Muscle of back (tissue), 13 donors: ENCODE measurements at places on chromosomes 11 and 22. TPM values are rescaled to one million over a fixed set of nuclear protein-coding genes. Genes with fewer than 3 reads are reported as not detected.

DNA sequence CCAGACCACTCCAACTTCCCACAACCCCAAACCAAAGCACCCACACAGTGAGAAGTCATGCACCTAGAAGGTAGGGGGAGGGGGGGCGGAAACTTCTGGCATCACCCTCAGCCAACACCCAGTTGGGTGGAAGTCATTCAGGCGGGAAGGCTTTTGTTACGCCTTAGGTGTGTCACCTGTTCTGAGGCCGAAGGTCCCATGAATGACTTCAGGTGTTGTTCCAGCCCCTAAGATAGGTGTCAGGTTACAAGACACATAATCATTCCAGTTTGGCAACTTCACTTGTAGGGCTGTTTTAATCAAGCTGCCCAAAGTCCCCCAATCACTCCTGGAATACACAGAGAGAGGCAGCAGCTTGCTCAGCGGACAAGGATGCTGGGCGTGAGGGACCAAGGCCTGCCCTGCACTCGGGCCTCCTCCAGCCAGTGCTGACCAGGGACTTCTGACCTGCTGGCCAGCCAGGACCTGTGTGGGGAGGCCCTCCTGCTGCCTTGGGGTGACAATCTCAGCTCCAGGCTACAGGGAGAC is at the start of gene TMPRSS4:
TSS of gene TMPRSS4 (plus strand) at position 325 of the 528 bp plus-strand sequence. CDS start 225 bp downstream, outside the sequence.
- DNase-seq: no peak

DNA sequence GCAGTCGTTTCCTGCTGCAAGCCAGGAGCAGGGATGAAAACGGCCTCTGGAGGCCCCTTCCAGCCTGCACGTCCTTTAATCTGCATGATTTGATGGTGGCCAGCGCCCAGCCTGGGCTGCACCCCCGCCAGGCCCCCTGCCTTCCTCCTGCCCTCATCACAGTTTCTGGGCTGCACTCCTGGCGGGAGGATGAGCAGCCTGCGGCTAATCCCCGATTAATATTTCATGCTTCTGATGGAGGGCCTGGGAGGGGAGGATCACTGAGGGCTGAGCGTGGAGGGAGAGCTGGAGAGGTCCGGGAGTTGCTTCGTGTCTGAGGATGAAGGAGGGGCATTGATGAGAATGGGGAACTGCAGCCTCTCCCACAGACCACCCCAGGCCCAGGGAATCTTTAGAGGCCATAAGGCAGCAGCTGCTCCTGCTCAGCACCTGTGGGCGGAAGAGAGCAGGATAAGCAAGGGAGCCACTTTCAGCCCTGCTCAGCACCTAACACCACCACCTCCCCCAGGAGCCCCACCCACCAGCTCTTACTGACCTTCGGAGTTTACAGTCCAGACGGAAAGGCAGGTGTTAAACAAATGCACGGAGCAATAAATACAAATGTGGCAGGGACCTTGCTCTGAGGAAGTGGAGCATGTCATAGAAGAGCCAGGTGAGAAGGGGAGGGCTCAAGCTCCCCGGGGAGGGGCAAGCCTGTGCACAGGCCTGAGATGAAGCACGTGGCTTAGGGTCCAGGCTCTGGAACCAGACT is 135.0 kb upstream of the NECTIN1 start:
- DNase-seq: peak; percentile 26

DNA sequence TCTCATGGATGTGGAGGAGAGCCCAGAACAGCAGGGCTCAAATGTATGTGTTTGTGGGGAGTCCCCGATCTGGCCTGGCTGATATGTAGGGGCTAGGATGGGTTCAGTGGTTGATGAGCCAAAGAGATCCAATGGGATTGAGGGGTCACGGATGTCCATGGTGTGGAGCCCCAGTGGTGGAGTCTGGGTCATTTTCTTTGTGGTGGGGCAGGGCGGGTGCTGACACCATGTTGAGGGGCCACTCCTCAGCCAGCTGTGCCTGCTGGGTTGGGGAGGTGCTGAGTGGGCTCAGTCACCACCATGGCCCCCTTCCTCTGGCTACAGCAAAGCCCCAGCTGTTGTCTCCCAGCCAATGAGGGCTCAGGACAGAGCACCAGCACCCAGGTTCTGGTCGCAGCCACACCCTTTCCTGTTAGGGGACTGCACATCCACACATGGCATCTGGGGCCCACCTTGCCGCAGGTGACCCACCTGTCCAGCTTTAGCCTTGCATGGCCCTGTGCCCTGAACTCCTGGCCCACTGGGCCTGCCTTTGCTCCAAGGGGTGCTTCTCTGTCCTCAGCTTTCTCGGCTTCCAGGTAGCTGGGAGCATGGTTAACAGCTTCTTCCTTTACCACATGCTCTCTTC is 3.2 kb upstream of the GNAZ start:
- DNase-seq: no peak

GRCh38 chr11:67449116-67449844 is 3.2 kb downstream of the GPR152 start:
- DNase-seq: no peak

CHRM1 gene
- not detected for polyA plus RNA-seq

DNA sequence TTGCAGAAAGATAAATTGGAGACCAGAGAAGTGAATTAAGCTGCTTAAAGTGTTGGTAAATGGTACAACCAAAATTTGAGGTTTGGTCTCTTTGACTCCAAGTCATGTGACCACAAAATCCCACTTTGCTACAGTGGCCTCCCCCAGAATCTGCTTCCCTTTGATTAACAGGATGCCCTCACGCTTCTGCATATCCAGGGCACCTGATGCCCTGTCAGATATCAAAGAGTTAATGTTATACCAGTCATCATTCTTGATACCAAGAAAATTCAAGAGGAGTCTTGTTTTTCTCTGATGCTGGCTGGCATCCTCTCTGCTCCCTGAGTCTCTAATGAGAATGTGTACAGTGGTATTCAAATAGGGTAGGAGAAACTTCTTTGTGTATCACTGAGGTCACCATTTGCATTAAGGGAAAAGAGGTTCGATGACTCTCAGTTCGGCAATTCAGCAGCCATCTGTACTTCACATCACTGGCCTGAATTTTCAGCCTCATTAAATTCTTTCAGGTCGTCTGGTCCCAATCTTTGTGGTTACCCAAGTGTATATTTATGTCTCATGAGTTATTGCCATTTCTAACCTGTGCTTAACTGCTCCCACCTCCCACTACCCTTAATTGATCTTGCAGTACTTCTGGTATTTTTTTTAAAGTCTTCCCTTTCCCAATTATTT is 73.9 kb downstream of the BDNF start:
- DNase-seq: no peak

NKAPD1 gene
- 25.7 TPM for polyA plus RNA-seq

GRCh38 chr11:102226702-102227490 is 90.4 kb upstream of the BIRC3 start:
- no peak for DNase-seq

- DNase-seq: no peak
Measured at GRCh38 chr11:84564867-84565184, 1062.3 kb downstream of the DLG2 start.

CLMP gene
- 41.0 TPM for polyA plus RNA-seq

- no peak for DNase-seq
Measured at GRCh38 chr11:112608509-112608908, 347.8 kb upstream of the PLET1 start.

- peak; percentile 57 for DNase-seq
Measured at GRCh38 chr11:78860720-78861422, 286.2 kb upstream of the NARS2 start.

MYBPC3 gene
- 0.40 TPM for polyA plus RNA-seq

DNA sequence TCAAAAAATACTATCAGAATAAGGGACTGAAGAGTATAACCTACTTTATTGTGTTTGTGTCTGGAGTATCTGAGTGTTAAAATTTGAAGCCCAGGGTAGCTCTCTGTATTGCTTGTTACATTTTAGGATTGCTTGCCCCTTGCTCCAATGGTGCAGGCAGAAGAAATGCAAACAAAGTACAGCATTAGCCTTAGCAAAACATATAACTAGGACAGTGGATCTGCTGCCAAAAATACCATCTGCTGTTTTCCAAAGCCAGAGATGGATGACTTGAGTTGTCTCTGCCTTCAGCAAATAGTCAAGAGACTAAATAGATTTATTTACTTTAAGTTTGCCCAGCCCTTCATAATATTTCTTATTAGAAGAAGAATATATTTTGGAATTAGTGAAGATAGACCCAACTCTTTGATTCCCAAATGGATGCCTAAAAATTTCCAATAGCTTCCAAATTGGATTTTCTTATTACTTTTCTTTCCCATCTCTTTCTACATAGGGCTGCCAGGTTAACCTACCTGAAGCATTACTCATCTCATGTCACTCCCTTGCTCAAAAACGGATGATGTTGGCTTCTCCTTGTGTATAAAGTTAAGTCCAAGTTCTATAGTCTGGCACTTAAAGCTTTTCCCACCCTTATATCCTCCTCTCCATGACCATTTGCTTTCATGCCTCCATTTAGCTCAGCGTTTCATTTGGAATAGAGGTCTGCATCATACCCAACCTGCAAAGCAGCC is 66.3 kb downstream of the LDLRAD3 start:
- peak; percentile 77 for DNase-seq

GRCh38 chr11:69658626-69659450 is 16.3 kb downstream of the LTO1 start:
- DNase-seq: no peak

ADM2 gene
- 0.49 TPM for polyA plus RNA-seq

- no peak for DNase-seq
Measured at GRCh38 chr11:75595429-75595828, 33.4 kb downstream of the SERPINH1 start.

- DNase-seq: peak; percentile 40
Measured at GRCh38 chr11:64649291-64649697, 58.3 kb downstream of the SLC22A12 start.

CRYBB2 gene
- polyA plus RNA-seq: not detected

- no peak for DNase-seq
Measured at GRCh38 chr11:129613071-129613470, 202.6 kb upstream of the TMEM45B start.

- no peak for DNase-seq
Measured at GRCh38 chr11:60984636-60985035, 13.2 kb downstream of the CD6 start.

CDC42BPG gene
- 0.52 TPM for polyA plus RNA-seq

- peak; percentile 42 for DNase-seq
Measured at GRCh38 chr22:50498322-50498890, 9.1 kb downstream of the LMF2 start.

SCGB1D1 gene
- polyA plus RNA-seq: not detected

DNA sequence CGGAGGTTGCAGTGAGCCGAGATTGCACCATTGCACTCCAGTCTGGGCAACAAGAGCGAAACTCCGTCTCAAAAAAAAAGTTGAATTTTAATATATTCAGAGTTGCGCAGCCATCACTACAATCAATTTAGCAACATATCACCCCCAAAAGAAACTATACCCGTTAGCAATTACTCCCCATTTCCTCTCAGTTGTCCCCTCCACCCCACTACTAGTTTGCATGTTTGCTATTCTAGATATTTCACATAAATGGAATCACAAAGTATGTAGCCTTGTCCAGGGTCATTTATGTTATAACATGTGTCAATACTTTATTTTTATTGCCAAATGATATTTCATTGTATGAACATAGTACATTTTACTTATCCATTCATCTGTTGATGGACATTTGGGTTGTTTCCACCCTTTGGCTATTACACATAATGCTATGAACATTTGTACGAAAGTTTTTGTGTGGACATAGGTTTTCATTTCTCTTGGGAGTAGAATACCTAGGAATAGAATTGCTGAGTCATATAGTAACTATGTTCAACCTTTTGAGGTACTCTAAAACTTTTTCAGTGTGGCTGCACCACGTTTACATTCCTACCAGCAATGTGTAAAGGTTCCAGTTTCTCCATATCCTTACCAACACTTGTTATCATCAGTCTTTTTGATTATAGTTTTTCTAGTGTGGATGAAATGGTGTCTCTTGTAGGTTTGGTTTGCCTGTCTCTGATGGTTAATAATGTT is 2.2 kb downstream of the ZNF143 start:
- DNase-seq: no peak

DNA sequence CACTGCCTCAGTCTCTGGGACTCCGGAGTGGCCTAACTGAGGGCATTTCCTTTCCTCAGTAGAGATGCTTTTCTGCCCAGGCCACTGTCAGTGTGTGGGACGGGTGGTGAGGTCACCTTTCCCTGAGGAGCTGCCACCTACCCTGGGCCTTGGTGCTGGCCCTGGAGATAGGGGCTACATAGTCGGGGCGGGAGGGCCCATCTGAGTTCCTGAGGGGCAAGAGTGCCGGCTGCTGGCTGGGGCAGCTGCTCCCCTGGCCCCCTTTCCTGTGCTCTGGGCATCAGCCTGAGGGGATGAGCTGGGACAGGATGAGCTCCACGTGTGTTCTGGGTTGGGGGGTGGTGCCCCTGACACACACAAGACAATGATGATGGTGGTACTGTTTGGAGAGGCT is 5.4 kb downstream of the KCNC1 start:
- DNase-seq: no peak

- no peak for DNase-seq
Measured at GRCh38 chr22:17733466-17733865, 40.8 kb downstream of the BID start.

C11orf42 gene
- not detected for polyA plus RNA-seq

RFPL2 gene
- polyA plus RNA-seq: not detected

- DNase-seq: no peak
Measured at GRCh38 chr11:46307369-46307768, 29.9 kb downstream of the CREB3L1 start.

- no peak for DNase-seq
Measured at GRCh38 chr11:44695169-44695833, 31.5 kb upstream of the TSPAN18 start.

- DNase-seq: no peak
Measured at GRCh38 chr22:33397381-33397907, 339.3 kb upstream of the SYN3 start.

- DNase-seq: no peak
Measured at GRCh38 chr22:42895087-42895486, 38.0 kb upstream of the ARFGAP3 start.

OR5D18 gene
- polyA plus RNA-seq: not detected

DNA sequence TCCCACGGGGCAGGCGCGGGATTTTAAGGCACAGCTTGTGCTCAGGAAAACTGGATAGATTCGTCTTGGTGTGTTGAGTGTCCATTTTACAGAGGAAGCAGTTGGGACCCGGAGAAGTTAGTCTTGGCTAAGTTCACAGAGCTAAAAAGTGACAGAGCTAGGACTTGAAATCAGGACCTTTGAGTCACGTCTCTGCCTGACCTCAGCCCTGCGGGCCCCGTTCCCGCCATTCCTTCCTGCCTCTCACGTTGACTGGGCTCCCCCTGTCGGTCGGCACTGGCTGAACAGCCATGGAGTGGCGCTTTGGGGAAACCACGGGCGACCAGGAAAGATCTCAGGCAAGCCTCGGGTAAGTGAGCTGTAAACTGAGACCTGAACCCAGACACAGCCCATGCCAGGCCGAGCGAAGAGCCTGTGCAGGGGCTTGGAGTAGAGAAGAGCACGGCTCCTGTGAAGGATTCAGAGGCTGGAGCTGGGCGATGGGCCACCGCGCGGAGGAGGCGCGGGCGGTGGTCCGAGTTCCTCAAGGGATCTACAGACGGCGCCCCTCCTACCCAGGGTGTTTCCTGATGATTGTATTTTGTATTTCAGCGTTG is 54.1 kb downstream of the WNT11 start:
- DNase-seq: peak; percentile 69

CARD16 gene
- 12.7 TPM for polyA plus RNA-seq

DNA sequence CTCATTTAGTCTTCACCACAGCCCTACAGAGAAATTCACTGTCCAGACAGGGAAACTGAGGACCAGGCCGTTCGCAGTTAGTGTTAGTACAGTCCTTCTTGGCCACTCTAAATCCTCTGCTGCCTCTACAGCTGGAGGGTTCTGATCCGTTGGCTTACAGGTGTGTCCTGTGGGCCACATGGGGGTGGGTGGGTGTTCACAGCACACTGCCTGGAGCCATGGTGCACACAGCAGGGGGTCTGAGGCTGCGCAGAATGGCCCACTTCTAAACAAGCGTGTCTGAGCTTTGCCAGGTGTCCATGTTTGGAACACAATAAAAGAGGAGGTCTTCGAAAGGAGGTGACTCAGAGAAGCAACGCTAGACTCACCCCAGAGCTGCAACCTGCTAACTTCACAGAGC is 249.0 kb downstream of the ST3GAL4 start:
- no peak for DNase-seq

KCNJ5 gene
- polyA plus RNA-seq: 0.59 TPM
